ENCODE measurements at places on chromosomes 1 and 21.
A peak's percentile ranks its signal among the peaks of the same experiment; 100 is the strongest.

DNA sequence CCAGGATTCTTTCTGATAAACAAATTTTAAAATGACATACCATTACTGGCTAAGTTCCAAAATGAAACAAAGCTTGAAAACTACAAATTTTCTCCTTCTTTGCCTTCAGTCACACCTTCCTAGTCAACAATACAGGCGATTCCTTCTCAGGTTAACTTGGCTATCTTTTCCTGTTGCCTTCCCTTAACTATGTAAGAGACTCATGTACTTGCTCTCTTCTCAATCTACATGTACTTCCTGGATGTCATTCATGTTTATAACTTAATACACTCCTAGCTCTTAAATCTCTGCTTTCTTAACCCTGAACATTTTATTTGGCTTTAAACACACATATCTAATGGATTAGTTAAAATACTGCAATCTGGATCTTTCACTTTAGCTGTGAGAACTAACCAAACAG, 97.0 kb downstream of the COQ8A start:
- DNase-seq, result no peak

- no peak for DNase-seq
Measured at GRCh38 chr1:210695026-210695425, 366.3 kb downstream of the HHAT start.

DNA sequence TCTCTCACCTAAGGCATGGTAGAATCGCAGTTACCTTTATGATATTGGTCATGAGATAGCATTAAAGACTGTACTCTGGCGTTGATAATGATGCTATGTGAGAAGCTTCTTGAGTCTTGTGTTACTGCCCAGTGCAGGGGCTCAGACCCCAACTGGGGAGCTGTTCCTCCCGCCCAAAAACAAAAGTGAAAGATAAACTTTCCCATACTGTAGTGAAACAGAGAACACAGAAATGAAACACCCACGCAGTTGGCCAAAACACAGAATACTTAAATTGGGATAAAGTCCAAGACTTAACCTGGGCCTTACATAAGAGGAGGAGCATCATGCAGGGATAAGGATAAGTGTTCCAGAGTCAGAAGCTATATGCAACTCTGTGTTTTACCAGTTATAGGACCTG, 130.6 kb downstream of the HHIPL2 start:
- no peak for DNase-seq

DNA sequence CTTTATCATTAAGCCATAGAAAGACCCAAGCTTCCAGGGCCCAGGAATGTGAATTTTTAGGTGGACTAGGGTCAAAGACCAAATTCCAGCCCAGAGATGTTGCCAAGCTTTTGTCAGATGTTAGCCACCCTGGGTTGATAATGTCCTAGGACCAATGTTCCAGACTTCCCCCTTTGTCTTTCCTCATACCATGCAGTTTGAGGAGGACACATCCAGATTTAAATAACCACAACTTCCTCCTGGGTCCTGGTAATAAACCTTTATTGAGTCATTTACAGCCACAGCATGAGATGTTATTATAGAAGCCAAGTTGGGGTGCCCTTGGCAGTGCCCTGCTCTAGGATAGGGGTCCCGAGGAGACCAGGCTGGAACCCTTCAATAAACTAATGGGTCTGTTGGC, 5.9 kb downstream of the TNR start:
- DNase-seq, result no peak

GRCh38 chr1:70768216-70768615, 279.4 kb downstream of the PTGER3 start:
- DNase-seq, result no peak

GRCh38 chr1:185759061-185759460, 24.9 kb downstream of the HMCN1 start:
- DNase-seq, result no peak

DNA sequence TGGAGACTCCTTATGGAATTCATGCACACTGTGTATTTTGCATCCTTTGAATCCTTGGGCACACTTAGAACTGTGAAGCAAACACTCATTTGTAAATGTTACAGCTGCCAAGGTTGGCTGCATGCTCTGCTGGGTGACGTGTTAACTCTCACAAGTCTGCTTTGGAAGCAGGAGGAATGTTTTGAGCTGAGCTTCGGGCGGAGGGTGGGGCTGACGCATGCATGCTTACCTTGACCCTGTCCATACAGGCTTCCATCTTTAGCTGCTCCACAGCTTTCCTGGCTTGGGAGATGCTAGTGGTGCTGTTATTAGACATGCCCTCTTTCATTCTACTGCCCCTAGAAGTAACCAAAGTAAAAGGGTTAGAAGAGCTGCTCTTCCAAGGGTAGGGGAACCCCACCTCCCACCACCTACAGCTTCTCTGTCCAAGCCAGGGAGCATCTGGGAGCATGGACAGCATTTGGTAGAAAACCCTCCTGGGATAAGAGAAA, 66.0 kb downstream of the GNG4 start:
- no peak for DNase-seq

DNA sequence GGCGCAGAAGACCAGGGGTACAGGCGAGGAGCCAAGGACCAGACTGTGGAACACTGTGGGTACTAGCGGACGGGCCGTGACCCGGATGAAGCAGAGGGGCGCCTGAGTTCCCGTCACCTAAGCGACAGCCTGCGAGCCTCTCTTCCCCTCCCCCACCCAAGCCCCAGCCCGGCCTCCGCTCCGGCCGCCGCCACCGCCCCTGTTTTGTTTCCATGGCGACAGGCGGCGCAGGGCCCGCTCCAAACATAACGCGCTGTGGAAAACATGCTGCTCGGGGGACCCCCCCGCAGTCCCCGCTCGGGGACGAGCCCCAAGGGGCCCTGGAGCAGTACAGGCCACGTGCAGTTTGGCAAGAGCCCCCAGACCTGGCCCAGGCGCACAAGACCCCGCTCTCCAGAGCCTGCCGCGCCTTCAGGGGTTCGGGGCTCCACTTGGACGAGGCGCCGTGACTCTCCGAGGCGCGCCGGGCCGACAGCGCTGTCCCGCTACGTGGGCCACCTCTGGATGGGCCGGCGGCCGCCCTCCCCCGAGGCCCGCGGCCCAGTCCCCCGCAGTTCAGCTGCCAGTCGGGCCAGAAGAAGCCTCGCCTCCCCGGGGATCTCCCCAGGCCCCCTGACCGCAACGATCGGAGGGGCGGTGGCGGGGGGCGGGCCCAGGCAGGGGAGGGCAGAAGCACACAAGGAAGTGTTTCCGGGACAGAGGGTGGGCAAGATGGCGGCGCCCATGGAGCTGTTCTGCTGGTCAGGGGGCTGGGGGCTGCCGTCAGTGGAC, at the start of gene MTX1:
MTX1 (plus strand) TSS at position 155 of the 771 bp plus-strand sequence; CDS start at position 265, 110 bp downstream.
- DNase-seq, result peak; percentile 84

DNA sequence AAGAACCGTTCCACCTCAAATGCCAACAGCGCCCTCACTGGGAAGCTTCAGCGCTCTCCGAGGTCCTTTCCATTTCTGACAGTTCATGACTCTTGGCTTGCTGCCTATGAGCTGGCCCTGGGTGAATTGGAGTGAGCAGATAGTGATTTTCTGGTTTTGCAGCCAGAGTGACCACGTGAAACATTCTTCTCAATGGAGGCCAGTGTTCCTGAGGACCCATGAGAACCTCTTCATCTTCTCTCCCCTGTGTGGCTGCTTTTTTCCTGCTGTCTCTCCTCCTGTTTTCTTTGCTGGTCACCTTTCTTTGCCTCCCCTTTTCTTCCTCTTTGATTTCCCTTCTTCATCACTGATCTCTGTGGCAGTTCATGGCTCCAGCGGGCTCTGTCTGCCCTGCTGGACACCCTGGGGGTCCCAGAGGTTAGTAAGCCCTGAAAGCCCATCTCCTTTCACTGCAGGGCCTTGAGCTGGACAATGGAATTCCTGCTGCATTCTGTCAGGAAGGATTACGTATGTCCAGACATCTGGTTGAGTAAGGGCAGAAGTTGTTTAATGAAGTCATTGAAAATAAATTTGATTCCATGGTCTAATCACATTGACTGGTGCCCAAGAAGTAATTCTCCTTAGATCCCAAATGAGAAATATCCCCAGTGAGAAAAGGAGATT, 29.9 kb downstream of the VASH2 start:
- DNase-seq, result no peak

DNA sequence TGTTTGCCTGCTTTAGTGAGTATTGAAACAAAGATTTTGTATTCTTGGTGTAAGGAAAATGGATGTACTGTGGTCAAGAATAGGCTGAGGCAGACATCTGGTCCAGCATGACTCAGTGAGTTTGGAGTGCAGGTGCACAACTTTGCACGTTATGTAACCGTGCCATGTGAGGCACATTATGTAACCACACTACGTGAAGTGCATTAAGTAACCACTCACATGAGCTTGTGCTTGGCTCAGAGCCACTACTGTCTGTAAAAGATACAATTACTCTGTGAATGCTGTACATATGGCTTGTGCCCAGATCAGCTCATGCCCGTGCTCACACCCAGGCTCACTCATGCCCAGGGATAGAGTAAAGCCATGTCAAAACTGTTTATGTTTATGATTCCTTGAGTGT, 216.8 kb downstream of the CTH start:
- DNase-seq, result no peak
